ENCODE measurements at places on chromosomes 2 and 18.

DNA sequence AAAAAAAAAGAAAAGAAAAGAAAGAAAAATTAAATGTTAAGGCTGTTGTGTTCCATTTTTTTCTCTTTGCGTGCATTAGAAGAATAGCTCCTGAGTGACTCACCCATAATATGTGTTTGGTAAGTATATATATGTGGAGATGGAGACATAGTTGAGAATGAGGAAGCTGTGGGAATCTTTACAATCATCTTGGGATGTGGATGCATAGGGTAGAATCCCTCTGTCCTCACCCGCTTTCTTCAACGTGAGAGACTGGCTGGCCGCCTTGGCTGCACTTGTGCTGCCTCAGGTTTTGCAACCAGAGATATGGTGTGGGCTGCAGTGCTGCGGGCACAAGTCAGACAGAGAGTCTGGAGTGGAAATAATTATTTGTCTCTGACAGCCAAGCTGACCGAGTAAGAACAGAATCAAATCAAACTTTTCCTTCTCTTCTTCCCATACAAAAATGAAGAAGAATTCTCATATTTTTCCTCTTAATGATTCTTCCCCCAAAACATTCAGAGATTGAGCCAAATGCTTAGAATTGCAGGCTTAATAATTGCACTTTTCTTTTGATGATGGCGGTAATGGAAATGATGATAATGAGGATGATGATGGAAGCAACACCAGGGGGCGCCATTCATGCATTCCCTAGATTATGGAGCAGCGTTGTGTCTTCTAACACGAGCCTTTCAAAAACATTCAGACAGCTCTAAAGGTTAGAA is 48.5 kb downstream of the SERPINB7 start:
- no peak for DNase-seq

DNA sequence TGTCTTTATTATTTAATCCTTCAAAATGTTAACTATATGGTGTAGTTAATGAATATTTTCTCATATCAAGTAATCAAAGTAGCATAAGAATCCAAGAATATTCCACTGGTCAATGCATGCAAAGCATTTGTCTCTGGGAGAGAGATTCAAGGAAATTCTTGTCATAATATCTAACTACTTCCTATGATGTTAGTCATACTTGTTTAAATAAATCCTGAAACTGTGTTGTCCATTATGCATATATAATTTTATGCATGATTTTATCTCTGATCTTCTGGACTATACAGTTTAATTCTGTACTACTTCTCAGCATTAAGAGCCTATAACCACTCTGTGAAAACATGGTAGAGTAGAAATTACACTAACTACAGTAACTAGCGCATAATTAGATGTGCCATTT is 388.3 kb downstream of the NR4A2 start:
- no peak for DNase-seq

DNA sequence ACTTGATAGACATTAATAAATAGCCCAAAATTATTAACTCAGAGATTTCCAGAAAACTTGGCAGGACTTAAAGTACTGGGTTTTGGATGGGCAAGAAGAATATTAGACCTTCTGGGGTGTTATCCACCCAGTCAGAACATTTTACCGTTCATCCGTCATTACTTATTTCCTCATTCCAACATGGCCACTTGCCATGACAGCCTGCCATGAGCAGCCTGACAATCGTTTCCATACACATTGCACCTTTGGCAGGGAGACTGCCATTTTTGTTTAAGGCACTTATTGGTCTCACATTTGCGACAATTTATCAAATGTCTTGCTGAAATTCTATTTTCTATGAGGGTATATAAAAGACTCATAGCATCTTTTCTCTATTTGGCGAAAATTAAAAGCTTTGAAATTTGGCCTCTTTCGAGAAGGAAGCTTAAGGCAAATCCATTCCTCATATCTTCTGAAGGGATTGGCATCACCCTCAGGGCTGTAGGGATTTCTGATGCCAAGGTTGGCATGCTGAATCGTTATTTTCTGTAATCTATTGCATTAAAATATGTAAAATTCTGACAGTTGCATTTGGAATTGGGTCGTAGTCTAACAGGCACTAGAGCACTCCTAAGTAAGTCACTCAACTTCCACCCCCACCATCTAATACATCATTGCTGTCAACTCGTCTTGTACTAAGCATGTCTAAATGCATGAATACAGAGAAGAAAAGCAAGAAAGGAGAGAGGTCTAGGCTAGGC is 406.3 kb upstream of the PIK3C3 start:
- no peak for DNase-seq

- DNase-seq: peak; percentile 76
Observed at GRCh38 chr18:43774497-43774896, 497.2 kb upstream of the SYT4 start.

- DNase-seq: no peak
Observed at GRCh38 chr18:3725115-3725514, 275.1 kb downstream of the TGIF1 start.

DNA sequence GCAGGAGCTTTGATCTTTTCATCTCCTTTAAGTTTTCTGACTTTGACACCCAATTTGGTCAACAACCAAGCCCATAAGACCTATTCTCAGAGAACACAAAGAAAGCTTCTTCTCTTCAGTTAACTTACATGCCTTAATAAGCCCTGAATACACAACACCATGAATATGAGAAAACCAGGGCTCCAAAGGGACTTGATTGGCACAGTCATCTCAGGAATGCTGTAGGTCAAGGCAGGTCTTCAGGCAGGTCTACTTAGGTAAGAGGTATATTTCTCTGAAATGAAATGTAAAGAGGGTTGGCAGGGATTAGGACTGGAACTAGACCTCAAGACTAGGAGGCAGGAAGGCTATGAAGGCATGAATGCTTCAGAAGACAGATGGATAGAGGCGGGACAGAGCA is 24.4 kb upstream of the EIF2AK3 start:
- no peak for DNase-seq

DNA sequence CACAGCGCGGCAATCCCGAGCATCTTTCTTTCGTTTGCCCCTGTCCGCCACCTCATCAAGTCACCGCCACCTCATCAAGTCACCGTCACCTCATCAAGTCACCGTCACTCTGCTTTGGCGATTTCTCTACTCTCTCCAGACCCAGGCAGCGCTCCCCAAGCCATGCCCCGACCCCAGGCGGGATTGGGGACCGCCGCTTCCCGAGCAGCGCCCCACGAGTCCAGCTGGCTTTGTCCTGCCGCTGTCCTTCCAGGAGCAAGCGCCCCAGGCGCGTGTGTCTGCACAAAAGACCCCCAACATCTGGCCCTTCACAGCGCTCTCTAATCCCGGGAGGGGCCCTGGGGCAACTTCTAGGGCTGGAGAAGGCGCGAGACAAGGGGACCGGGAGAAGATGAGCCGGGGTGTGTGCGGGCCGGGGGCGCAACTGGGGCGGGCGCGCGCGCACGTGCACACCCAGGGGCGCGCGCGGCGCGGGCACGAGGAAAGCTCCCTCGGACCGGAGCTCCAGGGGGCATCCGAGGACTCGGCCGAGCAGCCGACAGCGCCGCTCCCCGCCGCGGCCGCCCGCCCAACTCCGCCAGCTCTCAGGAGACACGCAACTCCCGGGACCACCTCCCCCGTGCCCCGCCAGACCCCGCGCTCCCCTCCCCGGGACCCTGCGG is 633 bp upstream of the RNF152 start:
- DNase-seq: peak; percentile 78

DNA sequence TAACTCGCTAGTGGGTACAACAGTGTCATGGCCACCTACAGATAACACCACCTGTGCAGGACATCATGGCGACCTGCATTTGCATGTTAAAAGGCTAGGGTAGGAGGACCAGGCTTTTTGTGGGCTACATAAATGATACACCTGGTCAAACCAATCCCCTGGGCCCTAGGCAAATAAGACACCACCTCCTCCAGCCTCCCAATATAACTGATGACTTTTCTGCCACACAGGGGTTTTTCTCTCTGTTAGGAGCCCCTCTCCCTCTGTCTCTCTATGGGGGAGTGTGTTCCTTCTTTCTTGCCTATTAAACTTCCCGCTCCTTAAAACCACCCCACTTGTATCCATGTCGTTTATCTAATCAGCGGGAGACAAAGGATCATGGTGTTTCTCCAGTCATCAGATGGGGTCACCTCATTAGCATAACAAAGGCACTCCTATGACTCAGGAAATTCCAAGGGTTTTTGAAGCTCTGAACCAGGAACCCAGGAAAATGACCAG is 10.8 kb upstream of the BUB1 start:
- DNase-seq: peak; percentile 52

DNA sequence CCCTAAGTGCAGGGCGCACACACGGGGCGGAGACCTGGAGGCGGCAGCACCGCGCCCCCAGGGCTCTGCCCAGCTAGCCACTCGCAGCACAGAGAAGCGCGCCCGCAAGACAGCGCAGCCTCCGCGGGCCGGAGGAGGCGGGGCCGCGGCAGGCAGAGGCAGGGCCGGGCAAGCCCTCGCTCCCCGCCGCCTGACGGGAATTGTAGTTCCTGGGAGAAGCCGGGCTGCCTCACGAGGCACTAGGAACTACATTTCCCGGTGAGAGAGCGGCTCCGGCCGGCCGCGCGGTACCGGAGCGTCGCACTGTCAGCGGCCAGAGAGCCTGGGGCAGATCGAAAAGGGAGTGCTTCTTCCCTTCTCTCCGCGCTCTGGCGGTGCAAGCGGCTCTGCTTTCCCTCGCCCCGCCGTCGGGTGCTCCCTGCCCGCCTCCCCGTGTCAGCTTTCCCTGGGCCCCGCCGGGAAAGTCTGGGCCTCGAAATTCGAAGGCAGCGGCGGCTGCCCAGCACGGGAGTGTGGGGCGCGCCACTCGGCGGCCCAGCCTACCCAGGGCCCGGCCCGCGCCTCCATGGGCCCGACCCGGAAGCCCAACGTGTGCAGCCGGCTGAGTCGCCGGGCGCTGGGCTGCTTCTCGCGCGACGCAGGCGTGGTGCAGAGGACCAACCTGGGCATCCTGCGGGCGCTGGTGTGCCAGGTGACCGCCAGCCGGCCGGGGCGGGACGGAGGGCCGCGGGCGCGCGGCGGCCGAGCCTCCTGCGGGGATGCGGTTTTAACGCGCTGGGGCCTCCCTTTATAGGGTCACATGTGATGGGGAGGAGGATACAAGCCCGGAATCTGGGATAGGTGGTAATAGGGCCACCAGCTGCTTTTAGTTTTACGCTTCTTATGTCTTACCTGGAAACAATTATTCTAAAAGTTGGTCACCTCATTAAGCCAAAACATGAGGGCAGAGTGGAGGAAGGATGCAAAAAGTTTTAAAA is at the start of gene DCAF17:
DCAF17 (plus strand) TSS at position 214 of the 977 bp plus-strand sequence; CDS start at position 566, 352 bp downstream.
- peak; percentile 97 for DNase-seq

DNA sequence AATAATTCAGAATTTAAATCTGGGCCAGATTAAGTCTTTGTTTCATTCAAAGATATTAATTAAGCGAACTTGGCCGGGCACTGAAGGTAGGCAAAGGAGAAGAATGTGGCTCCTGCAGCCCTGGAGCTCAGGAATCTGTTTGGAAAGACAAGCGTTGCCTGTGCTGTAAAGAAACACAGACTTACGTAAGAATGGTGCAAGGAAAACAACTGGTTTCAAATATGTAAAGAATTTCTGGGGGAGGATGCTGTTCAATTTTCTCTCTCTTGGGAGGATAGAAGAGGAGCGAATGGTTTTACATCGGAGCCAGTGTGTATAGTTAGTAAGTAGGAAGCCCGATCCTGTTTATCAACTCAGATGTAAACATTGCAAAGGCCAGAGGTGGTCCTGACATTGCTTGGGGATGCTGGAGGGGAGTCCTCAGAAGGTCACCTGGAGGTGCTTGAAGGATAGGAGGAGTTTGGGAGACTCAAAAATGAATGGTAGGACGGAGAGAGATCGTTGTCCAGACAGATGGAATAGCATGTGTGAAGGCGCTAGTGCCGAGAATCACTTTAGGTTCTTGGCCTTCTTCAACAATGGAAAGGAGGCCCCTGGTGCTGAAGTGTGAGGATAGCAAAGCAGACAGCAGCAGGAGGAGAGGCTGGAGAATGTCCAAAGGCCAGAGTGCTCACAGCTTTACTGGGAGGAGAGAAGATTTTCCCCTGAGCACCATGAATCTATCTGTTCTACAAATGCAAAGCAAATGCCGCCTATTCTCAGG is 456.1 kb downstream of the LPIN1 start:
- no peak for DNase-seq

DNA sequence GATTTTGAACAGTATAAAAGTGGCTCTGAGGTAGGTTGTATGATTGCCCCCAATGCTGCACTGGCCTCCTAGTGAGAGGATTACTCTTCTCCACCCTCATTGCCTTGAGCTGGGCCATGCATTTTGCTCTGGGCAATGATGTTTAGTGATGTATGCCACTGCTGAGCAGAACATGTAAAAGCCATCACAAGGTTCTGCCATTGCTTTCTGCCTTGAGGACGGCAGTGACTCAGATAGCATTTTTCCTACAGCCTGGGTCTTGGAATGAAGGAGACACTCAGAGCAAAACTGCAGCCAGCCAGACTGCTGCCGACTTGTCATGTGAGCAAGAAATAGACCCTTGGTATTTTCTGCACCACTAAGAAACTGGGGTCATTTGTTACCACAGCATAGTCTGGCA is 27.6 kb downstream of the GPATCH11 start:
- DNase-seq: no peak
